Activated CD8-positive, alpha-beta memory T cell treated with anti-CD3 and anti-CD28 coated beads for 48 hours (primary cell): ENCODE measurements at places on chromosomes 16 and 17.

GRCh38 chr17:64020056-64020766 lies at the start of gene ICAM2:
Gene ICAM2, minus strand, starts transcription at chr17:64020633. Its CDS starts 13,942 bp downstream, at chr17:64006691.
- DNase-seq: peak; percentile 65

- DNase-seq: no peak
These were observed 3.8 kb upstream of the CD7 start for GRCh38 chr17:82320956-82321927.

- DNase-seq: no peak
These were observed 374.6 kb upstream of the HSBP1 start for GRCh38 chr16:83433201-83433600.

GRCh38 chr17:63976702-63977101 lies 4.0 kb upstream of the SCN4A start:
- no peak for DNase-seq

DNA sequence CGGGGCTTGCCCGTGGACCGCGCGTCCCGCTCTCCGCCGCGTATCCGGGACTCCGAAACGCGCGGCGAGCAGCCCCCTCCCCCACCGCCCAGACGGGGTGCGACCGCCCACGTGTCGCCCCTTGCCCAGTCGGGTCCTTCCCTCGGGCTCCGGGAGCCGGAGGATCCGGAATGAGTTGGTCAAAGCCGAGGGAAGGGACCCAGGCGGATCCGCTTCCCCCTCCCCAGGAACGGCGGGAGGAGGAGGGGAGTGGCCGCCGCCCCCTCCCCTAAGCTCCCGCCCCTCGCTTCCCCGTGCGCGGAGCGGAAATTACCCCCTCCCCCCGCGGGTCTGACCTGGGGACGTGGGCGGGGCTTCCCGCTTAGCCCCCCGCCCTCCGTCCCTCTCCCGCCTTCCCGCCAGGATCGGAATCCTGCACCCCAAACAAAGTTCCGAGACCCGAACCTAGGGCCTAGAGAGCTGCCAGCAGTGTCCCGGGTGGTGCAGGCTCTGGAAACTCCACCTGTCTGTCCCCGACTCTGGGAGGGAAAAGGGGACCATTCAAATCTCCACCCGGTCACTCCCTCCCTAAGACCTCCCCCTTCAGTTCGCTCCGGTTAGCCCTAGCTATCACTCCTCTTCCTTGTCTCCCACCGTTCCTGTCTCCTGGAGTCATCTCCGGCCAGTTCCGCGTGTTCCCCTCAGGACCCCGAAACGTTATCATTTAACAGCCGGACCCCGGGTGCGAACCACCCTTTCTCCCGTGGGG lies 1.0 kb upstream of the IGF2BP1 start:
- DNase-seq: no peak

DNA sequence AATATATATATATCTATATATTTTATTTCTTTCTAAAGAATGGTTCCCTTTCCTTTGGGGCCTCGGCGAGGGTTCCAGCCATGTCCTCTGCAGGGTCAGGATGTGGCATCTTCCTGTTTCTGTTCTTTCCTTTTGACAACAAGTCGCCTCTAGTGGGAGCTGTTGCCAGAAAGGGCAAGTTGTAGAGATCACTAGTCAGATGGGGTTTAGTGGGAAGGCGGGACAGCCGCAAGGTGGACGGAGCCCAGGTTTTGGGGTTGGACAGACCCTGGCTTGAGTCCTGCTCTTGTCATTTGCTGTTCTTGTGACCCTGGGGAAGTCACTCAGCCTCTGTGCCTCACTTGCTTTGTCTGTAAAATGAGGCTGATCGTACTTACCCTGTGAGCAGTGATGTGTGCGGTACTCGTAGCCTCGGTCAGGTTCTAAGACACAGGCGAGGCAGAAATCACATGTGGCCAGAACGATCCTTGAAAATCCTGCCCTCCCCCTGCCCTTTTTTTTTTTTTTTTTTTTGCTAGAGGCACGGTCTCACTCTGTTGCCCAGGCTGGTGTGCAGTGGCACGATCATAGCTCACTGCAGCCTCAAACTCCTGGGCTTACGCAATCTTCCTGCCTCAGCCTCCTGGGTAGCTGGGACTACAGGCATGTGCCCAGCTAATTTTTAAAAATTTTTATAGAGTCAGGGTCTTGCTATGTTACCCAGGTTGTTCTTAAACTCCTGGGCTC lies 80.1 kb downstream of the ABCC6 start:
- no peak for DNase-seq
